NCI-H187 treated with DMSO at 0.1 percent for 48 hours (cell line): ENCODE measurements at places on chromosomes 12 and 14.

DNA sequence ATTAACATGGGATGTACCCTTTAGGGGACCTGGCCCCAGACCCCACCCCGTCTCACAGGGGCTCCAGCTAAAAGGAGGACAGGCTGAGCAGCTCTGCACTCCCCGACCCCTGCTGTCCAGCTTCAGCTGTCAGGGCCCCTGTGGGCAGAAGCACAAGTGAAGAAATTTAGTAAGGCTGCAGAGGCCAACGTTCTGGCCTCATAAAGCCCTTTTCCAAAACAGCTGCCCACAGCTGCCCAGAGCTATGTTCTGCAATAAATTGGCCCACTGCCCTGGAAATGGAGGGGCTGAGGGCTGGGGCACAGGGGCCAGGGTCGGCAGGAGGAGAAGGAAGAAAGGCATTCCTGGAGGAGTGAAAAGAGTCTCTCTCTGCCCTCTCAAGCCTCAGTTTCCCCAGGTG lies 357.1 kb downstream of the BCL11B start:
- DNase-seq: no peak

DNA sequence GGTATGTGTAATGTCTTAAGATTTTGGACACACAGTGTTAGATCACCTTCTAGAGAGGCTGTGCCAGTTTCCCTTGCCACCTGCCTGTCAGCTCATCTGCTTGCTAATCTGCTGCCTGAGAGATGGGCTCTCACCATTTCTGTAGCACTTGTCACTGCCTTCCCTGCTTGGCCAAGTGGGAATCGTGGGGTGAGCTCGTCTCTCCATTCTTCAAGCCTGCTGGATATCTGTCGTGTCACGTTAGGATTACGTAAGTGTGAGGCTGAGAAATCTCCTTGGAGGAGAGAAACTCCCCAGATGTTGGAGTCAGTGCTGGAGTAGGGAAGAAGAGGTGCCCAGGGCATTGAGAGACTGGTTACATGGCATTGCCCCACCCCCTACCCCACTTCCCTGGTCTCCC lies 8.6 kb upstream of the RPH3A start:
- no peak for DNase-seq

- no peak for DNase-seq
Measured at GRCh38 chr12:75759842-75760572, 248.6 kb upstream of the KRR1 start.

GRCh38 chr12:12683136-12683697 lies 12.8 kb downstream of the GPR19 start:
- no peak for DNase-seq

GRCh38 chr12:110565894-110566871 lies 16.9 kb downstream of the PPTC7 start:
- DNase-seq: no peak

GRCh38 chr12:123078531-123079155 lies 72.2 kb downstream of the PITPNM2 start:
- no peak for DNase-seq

- DNase-seq: no peak
Measured at GRCh38 chr12:9070351-9070750, 45.4 kb downstream of the A2M start.

DNA sequence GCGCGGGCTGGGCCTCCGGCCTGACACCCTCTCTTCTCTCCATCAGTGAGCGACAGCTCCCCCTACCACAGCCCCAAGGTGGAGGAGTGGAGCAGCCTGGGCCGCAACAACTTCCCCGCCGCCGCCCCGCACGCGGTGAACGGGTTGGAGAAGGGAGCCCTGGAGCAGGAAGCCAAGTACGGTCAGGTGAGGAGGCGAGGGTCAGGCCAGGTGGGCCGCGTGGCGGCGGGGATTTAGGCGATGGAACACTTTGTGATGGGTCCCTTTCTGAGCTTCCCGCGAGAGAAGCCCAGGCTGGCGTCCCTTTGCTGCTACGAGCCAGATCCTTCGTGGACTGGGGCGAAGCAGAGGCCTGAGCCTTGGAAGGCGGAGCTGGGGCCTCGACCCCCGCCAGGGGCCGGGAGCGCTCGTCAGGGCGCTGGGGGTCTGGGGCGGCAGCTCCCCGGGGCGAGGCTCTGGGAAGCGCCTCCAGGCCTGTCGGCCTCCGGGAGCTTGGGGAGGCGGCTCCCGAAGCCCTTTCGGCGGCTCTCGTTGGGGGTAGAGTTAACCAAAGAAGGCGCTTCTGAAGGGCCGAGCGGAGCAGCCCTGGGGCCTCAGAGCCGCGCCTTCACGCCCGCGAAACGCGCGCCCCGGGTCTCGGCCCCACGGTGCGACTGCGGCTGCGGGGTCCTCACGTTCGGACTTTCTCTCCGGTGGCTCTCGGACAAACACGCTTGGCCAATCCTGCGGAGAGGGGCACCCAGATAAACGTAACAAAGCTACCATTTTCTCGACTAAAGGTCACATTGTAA lies 5.0 kb downstream of the PAX9 start:
- no peak for DNase-seq

GRCh38 chr12:29574500-29574899 lies 77.0 kb upstream of the OVCH1 start:
- DNase-seq: no peak
